ENCODE measurements at places on chromosomes 12 and 14.

GRCh38 chr14:54342806-54343205 is 54.0 kb upstream of the CDKN3 start:
- no peak for DNase-seq

DNA sequence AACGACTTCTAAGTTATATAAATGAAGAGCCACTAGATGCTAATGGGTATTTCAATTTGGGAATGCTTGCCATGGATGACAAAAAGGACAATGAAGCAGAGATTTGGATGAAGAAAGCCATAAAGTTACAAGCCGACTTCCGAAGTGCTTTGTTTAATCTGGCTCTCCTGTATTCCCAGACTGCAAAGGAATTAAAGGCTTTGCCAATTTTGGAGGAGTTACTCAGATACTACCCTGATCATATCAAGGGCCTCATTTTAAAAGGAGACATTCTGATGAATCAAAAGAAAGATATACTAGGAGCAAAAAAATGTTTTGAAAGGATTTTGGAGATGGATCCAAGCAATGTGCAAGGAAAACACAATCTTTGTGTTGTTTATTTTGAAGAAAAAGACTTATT is 52.8 kb downstream of the TMTC3 start:
- DNase-seq, result no peak

DNA sequence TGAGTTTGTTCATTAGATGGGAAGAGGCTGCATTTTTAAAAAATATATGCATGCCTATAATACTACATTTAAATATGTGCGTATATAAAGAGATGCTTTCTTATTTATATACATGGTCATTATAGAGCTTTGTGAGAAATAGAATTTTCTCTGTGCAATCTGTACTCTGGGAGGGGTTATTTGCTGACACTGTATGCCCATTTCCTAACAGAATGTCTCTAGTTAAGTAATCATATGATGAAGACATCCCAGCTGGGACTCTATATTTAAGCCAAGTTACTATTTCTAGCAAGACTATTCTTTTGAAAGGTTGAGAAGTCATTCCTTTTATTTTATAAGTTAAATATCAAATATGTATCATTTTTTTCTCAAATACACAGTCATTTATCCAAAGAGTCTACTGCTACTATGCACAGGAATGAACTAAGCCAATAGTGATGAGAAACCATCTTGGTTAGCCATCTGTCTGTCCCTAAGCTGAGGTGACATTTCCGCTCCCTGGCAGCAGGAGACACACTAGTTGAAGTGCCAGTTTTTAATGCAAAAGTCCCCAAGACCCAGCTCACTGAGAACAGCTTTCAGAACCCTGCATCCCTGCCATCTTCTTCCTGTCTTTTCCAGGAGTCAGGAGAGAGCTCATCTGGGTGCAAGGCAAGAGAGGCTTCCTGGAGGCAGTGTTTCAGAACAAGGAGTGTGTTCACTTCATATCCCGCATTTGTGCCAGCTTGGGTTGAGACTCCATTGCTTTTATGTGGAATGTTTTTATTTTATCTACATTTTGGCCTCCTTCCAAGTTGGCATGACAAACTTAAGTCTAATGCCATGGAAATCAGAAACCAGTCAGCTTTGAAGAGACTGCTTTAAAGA is 69.5 kb downstream of the TMEM132C start:
- DNase-seq, result no peak

DNA sequence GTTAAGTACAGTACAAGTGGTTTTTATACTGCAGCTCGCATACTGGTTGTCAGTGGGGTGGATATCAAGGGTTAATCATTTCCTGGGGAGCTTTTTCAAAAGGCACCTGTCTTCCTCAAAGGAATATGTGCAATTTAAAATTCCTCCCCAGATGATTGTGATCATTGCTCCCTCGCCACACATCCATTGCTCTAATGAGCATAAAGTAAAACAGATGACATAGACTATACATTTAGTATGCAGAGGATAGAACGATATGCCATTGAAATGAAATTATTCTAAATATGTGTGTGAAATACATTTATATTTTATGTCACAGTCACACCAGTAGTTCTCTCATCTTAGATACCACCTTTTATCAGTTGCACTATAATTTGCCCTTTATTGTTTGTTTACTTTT is 36.4 kb upstream of the KCNMB4 start:
- no peak for DNase-seq

- DNase-seq, result no peak
These were observed 443.4 kb downstream of the GLT1D1 start for GRCh38 chr12:129296671-129297070.

Data from tibial artery (tissue), 4 donors.